ENCODE measurements at places on chromosomes 6 and 20.
A peak's percentile ranks its signal among the peaks of the same experiment; 100 is the strongest.

DNA sequence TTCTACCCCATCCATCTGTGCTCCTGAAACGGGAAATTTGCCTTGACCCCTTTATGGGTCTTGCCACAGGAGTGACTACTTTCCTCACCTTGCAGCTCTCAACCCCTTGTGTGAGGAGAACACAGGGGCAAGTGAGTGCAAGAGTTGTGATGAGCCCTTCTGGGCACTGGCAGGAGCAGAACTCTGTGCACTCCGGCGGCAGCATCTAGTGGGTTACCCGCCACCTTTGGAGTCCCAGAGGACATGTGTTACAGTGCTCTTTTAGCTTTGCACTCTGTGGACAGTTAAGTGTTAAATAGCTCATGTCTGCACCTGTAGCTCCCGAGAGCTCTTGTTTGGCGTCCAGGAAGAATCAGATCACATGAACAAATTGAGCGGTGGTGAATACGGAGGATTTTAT is 940.2 kb downstream of the GRIK2 start:
- DNase-seq = no peak

DNA sequence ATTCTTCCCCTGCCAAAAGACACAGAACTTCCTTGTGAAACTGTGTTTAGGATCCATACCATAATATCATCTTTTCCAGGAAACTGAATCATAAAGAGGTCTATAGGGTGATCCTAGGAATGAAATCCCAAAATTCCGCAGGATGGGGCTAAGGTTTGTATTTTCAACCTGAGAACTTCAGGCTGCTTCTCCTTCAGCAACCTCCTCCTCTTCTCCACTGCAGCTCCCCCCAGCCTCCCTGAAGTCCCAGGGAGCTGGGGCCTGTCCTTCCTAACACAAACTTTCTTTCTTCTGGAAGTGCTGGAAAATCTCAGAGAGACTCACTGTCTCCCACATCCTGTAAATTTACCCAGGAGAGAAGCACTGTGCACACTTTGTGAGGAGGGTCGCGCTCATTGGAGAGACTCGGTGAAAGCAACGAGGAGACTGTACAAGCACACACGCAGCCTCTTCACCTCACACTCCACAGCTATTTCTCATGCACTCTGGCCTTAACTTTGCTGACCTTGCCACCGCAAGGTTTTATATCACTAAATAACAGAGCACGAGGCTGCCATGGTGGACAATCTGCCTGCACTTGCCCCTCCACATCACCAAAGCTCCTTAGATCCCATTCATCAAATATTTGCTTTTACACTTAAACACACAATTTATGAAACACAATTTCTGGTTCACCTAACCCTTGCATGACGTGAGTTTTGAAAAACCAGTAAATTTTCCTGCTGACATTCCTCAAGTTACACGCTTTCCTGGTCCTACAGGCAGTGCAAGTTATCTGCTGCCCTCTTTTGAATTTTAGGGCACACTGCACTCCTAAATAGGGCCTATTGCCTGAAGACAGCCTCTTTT is 14.3 kb downstream of the ID4 start:
- peak; percentile 79 for DNase-seq

- DNase-seq = no peak
These were observed 81.7 kb upstream of the MAFB start for GRCh38 chr20:40770564-40771307.

- no peak for DNase-seq
These were observed 114.4 kb downstream of the SOD2 start for GRCh38 chr6:159578629-159579028.

DNA sequence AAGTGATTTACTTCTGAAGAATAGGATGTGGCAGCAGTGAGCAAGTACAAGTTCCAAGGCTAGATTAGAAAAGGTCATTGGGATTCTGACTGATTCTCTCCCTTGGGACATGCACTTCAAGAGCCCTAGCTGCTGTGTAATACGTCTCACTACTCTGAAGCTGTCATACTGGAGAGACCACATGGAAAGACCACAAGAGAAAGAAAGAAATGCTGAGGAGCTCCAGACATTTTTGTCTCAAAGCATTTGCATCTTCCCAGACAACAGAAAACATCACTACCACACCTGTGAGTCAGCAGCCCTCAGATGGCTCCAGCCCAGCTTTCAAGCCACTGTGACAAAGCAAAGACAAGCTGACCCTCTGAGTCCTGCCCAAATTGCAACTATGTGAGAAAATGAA is 20.7 kb downstream of the TENT5A start:
- peak; percentile 41 for DNase-seq

GRCh38 chr6:138818496-138819194 is 22.8 kb downstream of the ECT2L start:
- DNase-seq = no peak

DNA sequence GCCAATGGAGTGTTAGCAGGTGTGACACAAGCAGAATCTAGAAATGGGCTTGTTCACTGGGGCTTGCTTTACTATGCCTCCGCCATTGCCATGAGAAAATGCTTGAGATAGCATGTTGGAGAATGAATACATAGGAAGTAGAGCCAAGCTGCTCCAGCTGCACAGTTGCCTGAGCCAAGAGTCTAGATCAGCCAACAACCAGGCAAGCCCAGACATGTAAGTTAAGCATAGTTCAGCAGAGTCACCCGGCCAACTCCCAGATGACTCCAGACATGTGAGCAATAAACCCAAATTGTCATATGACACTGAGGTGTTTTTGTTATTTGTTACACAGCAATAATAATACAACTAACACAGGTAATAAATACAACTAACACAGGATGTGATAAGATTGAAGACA is 167.9 kb downstream of the HAO1 start:
- DNase-seq = peak; percentile 42

- DNase-seq = no peak
These were observed 141.6 kb downstream of the BTBD9 start for GRCh38 chr6:38498085-38498484.

DNA sequence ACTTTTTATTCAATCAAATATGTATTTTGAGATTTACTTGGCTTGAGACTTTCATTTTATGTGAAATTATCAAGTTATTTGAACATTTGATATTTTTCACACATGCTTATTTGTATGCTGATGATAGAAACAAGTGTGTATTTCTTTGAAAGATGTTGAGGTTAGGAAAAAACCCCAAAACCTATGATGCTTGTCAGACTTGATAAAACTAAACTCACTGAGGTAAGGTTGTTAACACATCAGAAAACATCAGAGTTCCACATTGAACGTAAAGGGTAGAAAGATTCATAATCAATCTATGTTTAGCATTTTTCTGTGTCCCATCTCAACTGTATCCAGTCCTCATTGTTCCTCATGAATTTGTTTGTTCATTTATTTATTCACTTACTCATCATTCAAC is 12.2 kb downstream of the SF3B5 start:
- no peak for DNase-seq

- DNase-seq = no peak
These were observed 158.2 kb upstream of the ZFP64 start for GRCh38 chr20:52349806-52350205.

GRCh38 chr6:110800196-110800838 is 15.0 kb downstream of the CDK19 start:
- no peak for DNase-seq

GRCh38 chr6:54877713-54878317 is 31.2 kb downstream of the FAM83B start:
- DNase-seq = no peak

GRCh38 chr20:33551778-33552177 is 61.9 kb downstream of the CBFA2T2 start:
- DNase-seq = no peak

GRCh38 chr6:108118810-108119768 is 44.5 kb upstream of the OSTM1 start:
- no peak for DNase-seq

GRCh38 chr6:143569040-143569439 is 57.5 kb upstream of the FUCA2 start:
- peak; percentile 34 for DNase-seq
